Cerebellum (tissue), 4 donors: ENCODE measurements at places on chromosomes 4 and X. TPM values are rescaled to one million over a fixed set of nuclear protein-coding genes. Genes with fewer than 3 reads are reported as not detected.

The FAM184B gene
- 2.3 TPM for total RNA-seq

The RHOXF1 gene
- not detected for total RNA-seq

The FRG2 gene
- not detected for total RNA-seq

The CSAG2 gene
- total RNA-seq, result not detected

The DRD5 gene
- 2.5 TPM for total RNA-seq

The SCOC gene
- 75.5 TPM for total RNA-seq

The ATOH1 gene
- total RNA-seq, result 6.3 TPM

The SSX1 gene
- not detected for total RNA-seq

The KCTD8 gene
- 24.0 TPM for total RNA-seq

The ARHGAP6 gene
- 5.1 TPM for total RNA-seq

The CHRDL1 gene
- 24.4 TPM for total RNA-seq
